ENCODE measurements at places on chromosomes 2 and 18. TPM values are rescaled to one million over a fixed set of nuclear protein-coding genes. Genes with fewer than 3 reads are reported as not detected.

GRCh38 chr2:208031608-208032019 lies 6.3 kb upstream of the PLEKHM3 start:
- H3K4me1 ChIP-seq = peaks cover 58% of the 10 kb centered on the region
- no peaks in the 10 kb centered on the region for H3K36me3 ChIP-seq
- peak overlapping the region; percentile 14 for H3K4me3 ChIP-seq
- no peaks in the 10 kb centered on the region for H3K27me3 ChIP-seq

GRCh38 chr2:165961818-165962217 lies 8.2 kb upstream of the TTC21B start:
- H3K27ac ChIP-seq = no peak overlapping the region
- no peaks in the 10 kb centered on the region for H3K27me3 ChIP-seq
- no peak for DNase-seq
- no peaks in the 10 kb centered on the region for H3K36me3 ChIP-seq

GRCh38 chr18:55783921-55784320 lies 195.9 kb upstream of the TCF4 start:
- no peaks in the 10 kb centered on the region for H3K36me3 ChIP-seq
- DNase-seq = no peak
- H3K27ac ChIP-seq = no peak overlapping the region
- H3K4me1 ChIP-seq = no peaks in the 10 kb centered on the region

- no peak for DNase-seq
- H3K36me3 ChIP-seq = no peaks in the 10 kb centered on the region
- H3K27ac ChIP-seq = no peak overlapping the region
- no peak overlapping the region for H3K4me3 ChIP-seq
Measured at GRCh38 chr2:217293046-217293445, 433.2 kb upstream of the TNP1 start.

- H3K4me3 ChIP-seq = no peak overlapping the region
- no peaks in the 10 kb centered on the region for H3K36me3 ChIP-seq
- no peak overlapping the region for H3K27ac ChIP-seq
- no peaks in the 10 kb centered on the region for H3K4me1 ChIP-seq
- no peak for DNase-seq
- H3K27me3 ChIP-seq = no peaks in the 10 kb centered on the region
Measured at GRCh38 chr2:37405781-37406180, 61.4 kb downstream of the QPCT start.

- H3K36me3 ChIP-seq = no peaks in the 10 kb centered on the region
- H3K27ac ChIP-seq = no peak overlapping the region
- H3K4me1 ChIP-seq = no peaks in the 10 kb centered on the region
- H3K27me3 ChIP-seq = no peaks in the 10 kb centered on the region
Measured at GRCh38 chr18:45722899-45723298, 1.1 kb upstream of the SLC14A1 start.

GRCh38 chr2:218217360-218218267 lies 625 bp downstream of the ARPC2 start:
- peak; percentile 18 for DNase-seq
- H3K27me3 ChIP-seq = no peaks in the 10 kb centered on the region
- H3K4me3 ChIP-seq = peak overlapping the region; percentile 87
- peak overlapping the region; percentile 70 for H3K27ac ChIP-seq
- peaks cover 2% of the 10 kb centered on the region for H3K36me3 ChIP-seq
- peaks cover 51% of the 10 kb centered on the region for H3K4me1 ChIP-seq

DNA sequence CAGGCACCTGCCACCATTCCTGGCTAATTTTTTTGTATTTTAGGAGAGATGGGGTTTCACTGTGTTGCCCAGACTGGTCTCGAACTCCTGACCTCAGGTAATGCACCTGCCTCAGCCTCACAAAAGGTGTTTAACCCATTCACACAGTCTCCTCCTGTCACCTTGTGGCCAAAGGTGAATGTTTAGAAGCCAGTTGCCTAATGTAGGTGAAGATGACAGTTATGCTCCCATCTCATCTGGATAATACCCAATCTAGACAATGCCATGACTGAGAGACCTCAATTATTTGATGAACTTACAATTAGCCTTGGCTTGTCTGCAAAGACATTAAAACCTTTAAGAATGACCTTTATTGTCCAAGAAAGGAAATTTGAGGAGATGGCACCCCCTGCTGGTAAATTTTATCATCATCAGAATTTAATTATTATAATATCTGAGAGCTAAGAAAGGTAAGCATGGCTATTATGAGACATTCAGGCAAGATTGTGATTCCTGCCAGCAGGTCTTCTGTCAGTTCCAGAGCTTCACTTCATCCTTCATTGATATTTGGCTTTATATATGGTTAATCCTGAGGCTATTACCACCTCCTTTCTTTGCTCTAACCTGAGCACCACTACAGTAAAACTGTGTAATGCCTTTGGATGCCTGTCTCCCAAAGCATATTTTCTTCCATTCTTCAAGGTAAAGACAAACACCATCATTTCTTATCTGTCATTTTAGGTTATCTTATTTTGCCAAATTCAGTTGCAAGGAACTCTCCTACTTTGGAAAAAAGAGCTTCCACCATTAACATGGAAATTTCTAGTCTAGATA lies 117.6 kb downstream of the FAM124B start:
- H3K4me3 ChIP-seq = no peak overlapping the region
- H3K36me3 ChIP-seq = no peaks in the 10 kb centered on the region
- H3K27me3 ChIP-seq = no peaks in the 10 kb centered on the region
- no peak overlapping the region for H3K27ac ChIP-seq

GRCh38 chr2:241317391-241317790 lies 1.7 kb downstream of the SEPTIN2 start:
- DNase-seq = no peak
- H3K27me3 ChIP-seq = no peaks in the 10 kb centered on the region
- H3K27ac ChIP-seq = peak overlapping the region; percentile 93
- peaks cover 75% of the 10 kb centered on the region for H3K4me1 ChIP-seq
- H3K4me3 ChIP-seq = peak overlapping the region; percentile 92

GRCh38 chr2:65278531-65278981 lies 50.9 kb downstream of the ACTR2 start:
- H3K27me3 ChIP-seq = no peaks in the 10 kb centered on the region
- peaks cover 30% of the 10 kb centered on the region for H3K4me1 ChIP-seq
- no peak overlapping the region for H3K27ac ChIP-seq
- no peaks in the 10 kb centered on the region for H3K36me3 ChIP-seq
- no peak overlapping the region for H3K4me3 ChIP-seq

DNA sequence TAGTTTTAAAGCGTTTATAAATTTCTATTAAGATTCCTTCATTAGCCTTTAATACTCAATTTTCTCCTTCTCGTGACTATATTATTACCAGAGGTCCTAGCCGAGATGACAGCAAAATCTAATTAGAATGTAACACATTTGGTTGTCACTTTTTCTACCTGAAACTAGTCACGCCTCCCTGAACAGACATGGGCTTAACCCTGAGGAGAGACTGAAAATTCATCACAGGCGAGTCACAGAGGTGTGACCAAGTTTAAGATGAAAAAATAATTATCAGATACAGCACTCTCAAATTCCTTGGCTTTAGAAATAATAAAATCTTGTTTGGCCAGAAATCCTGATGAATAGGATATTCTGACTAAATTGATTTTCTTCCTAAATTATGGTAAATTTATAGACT lies 834.4 kb upstream of the SLC39A10 start:
- DNase-seq = no peak
- no peaks in the 10 kb centered on the region for H3K4me1 ChIP-seq
- no peaks in the 10 kb centered on the region for H3K27me3 ChIP-seq
- H3K4me3 ChIP-seq = no peak overlapping the region
- no peaks in the 10 kb centered on the region for H3K36me3 ChIP-seq

Gene KIF1A
- total RNA-seq = not detected

Gene CD207
- total RNA-seq = 0.27 TPM

Gene RUFY4
- not detected for total RNA-seq

Gene ARHGEF4
- 0.11 TPM for total RNA-seq

Gene DSC3
- 0.38 TPM for total RNA-seq

Gene CCDC68
- 4.6 TPM for total RNA-seq

Gene TUBB8B
- total RNA-seq = 0.98 TPM

Measured in HepG2 (cell line).